ENCODE measurements at places on chromosomes 4 and X.

- DNase-seq: peak; percentile 2
Measured at GRCh38 chrX:129823115-129823514, 20.6 kb downstream of the ZDHHC9 start.

DNA sequence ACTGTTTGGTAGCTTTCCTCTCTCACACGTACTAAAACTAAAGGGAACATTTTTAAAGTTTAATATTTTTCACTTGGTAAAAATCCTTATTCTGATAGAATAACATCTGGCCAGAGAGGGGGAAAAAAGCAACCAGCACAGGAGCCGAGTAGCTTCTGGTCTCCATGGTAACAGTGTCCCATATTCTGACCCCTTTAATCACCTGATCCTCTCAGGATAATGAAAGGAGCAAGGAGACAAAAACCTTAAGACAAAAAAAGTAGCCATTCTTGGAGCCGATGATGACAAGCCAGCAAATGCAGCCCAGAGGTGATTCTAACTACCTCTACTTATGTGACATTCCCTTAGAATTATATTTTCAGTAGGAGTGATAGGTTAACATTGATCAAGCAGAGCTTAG, 126.6 kb downstream of the SLC39A8 start:
- DNase-seq: no peak

- no peak for DNase-seq
Measured at GRCh38 chr4:74534936-74535335, 90.0 kb downstream of the AREG start.

GRCh38 chr4:133102043-133102442, 47.1 kb upstream of the PCDH10 start:
- DNase-seq: no peak

DNA sequence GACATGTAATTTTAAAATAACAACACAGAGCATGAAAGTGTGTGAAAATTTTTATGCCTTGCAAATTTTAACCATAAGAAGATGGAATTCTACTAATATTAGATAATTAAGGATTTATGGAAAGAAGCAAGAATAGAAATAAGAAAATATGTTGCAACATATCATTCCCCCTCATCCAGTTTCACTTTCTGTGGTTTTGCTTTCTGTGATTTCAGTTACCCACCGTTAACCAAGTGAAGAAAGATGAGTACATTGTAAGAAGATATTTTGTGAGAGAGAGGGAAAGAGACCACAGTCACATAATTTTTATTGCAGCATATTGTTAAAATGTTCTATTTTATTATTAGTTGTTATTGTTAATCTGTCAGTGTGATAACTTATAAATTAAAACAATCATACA, 77.9 kb downstream of the ADAM29 start:
- DNase-seq: no peak

GRCh38 chr4:108192056-108192455, 23.3 kb upstream of the LEF1 start:
- peak; percentile 85 for DNase-seq

- DNase-seq: no peak
Measured at GRCh38 chr4:156792462-156793085, 179.0 kb downstream of the PDGFC start.

DNA sequence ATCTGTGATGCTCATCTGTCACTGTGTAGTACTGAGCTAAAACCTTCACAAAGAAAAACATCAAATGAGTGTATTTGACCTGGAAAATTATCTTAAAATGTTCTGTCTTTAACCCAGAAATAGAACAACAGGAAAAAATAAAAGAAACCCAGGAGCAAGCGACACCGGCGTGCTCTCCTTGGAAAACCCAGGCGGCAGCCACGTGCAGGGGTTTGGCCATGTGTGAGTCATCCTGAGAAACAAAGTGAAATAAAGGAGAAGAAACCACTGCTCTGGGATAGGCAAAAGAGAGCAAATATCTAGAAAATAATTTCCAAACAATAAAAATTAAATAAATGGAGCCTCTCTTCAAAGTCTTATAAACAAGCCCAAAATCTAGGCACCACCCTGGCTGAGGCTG, 20.0 kb upstream of the TMEM128 start:
- DNase-seq: no peak

GRCh38 chrX:1564750-1565683, 26.4 kb upstream of the AKAP17A start:
- DNase-seq: no peak

DNA sequence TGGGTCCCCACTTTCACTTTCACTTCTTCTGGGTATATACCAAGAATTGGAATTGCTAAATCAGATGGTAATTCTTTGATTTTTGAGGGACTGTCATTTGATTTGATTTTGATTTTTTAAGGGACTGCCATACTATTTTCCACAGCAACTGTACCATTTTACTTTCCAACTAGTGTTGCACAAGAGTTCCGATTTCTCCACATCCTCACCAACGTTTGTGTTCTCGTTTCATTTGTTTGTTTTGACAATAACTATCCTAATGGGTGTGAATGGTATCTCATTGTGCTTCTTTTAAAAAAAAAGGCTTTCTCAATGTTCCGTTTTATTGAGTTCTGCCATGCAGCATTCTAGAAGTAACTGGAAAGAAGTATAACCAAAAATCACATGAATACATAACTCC, 62.6 kb downstream of the C4orf46 start:
- DNase-seq: no peak

- DNase-seq: no peak
Measured at GRCh38 chr4:951594-952468, 19.6 kb downstream of the TMEM175 start.

- no peak for DNase-seq
Measured at GRCh38 chrX:96204928-96205327, 479.7 kb upstream of the DIAPH2 start.

- DNase-seq: no peak
Measured at GRCh38 chr4:47929682-47930201, 15.4 kb upstream of the NFXL1 start.

- no peak for DNase-seq
Measured at GRCh38 chr4:76563454-76564122, 128.6 kb downstream of the SHROOM3 start.

DNA sequence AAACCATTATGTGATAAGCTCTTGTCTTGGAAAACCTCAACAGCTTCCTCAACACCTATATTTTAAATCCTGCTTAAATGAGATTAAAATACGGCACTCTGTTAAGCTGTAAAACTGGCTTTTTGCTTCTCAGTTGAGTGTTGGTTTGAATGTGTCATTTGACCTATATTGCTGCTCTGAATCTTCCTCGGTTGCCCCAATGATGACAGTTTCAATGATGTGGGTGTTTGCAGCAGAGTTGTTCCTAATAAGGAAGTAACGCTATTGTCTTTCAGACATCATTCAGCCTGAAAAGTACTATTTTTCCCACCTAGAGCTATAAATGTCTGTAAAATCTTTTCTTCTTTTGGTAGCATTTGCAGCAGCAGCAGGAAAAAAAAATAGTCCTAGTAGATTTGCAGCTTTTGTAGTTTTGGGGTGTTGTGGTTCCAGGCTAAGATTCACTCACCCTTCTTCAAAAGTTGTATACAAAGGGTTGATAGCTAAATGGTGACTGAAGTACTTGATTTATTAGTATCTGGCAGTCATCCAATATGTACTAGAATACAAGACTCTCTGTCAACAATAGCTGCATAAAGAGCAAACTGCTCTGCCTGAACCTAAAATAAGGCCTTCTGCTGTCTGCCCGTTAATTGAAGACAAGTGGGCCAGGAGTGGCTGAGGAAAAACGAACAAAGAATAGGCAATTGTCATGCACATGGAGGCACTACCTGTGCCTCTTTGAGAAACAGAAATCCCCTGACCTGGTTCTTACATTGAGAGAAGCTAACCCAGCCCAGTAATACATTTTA, 333.1 kb downstream of the IL1RAPL1 start:
- peak; percentile 91 for DNase-seq

GRCh38 chrX:72009731-72010130, 99.1 kb downstream of the NHSL2 start:
- no peak for DNase-seq

DNA sequence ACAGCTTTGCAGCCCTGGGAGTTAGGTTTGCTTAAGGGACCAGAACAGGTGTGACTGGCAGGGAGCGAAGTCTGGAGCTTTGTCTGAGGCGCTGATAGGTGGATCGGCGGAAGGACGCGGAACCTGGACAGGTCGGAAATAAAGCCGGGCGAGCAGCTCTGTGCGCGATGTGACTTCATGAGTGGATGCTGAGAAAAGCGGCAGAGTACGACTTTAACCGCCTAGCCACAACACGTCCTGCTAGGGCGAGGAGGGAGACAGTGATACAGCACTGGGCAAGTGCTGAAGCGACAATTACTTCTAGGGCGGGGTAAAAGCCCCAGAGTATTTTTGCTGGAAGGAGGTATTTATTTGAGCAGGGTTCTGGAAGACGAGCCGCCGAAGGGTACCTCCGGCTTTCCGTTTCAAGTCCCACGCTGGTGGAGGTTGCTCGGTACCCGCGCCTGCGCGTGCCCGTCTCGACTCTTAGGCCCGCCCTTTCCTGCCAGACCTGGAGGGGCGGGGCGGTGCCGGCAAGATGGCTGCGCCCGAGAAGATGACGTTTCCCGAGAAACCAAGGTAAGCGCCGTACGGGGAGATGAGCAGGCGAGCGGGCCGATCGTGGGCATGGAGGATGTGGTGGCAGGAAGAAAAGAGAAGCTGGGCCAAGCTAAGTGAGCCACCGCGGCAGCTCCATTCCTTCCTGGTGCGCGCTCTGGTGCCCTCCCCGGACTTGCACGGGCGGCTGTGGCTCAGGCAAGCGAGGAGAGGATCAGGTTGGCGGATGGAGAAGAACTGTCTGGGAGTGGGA, at the start of gene ZRSR2:
Gene ZRSR2, plus strand, starts transcription at position 506 of the 790 bp plus-strand sequence. Its CDS starts 12 bp downstream, at position 518.
- DNase-seq: peak; percentile 90

GRCh38 chr4:109395694-109396093, 37.9 kb upstream of the SEC24B start:
- DNase-seq: no peak

- DNase-seq: no peak
Measured at GRCh38 chrX:17185431-17185830, 189.6 kb upstream of the NHS start.

DNA sequence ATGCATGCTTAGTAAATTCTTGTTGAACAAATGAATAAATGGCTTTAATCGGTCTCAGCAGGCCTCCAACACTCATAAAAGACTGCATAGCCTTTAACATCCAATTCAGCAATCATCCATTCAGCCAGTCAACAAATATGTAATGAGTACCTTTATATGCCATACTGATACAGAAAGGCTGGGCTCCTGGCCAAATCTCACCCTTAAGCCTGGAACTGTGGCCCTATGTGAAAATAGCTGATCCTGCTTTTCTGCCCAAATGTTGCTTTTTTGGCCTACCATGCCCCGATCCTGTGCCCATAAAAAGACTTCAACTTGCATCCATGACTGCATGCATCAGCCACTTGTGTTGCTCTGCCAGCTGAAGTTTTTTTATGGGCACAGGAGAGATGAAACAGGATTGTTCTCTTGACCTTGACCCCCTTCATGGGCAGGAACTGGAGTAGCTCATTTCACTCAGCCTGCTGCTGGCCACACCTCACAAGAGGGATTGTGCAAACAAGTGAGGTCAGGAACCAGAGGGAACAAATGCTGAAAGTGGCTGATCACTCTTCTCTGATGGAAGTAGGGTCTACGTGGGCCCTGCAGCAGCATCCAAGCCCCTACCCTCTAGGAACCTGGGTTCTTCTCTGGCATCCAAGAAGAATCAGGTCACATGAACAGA, 75.6 kb downstream of the NPY1R start:
- DNase-seq: no peak

DNA sequence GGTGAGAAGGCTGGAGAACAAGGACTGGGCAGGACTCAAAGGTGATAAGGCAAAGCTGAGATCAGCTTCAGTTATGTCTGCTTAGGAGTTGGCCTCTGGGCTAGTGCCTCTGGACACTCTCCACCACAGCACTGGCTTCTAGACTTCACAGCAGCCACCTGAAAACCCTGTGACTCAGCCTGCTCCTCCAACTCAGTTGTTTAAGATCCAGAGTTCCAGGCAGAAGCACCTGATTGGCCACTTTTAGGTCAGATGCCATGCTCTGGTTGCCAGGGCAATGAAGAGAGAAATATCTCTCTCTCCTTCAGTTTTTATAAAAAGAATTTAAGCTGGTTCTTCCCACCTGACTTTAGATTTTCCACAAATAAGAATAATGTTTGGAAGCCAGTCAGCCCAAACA, 47.9 kb upstream of the BLTP1 start:
- no peak for DNase-seq

GRCh38 chr4:55661398-55662056, 25.4 kb upstream of the NMU start:
- peak; percentile 29 for DNase-seq

DNA sequence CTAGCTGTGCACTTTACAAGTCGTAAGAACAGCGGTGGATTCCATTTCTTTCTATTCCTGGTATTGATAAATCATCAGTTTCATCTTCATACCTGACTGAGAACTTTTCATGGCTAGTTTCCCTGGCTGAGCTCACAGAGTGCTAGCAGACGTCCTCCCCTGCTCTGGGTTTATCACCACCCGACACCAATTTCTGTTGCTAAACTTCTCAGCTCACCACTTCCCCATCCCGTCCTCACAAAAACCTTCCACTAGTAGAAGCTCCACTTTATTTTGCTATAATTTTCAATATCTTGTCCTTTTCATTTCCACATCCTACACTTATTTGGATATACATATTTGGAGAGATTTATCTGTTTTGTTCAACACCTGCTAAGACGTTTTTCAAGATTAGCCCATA, 869.4 kb upstream of the FRG1 start:
- DNase-seq: no peak

GRCh38 chrX:39299615-39300014, 498.4 kb downstream of the MID1IP1 start:
- no peak for DNase-seq

- DNase-seq: no peak
Measured at GRCh38 chr4:85166318-85166717, 199.8 kb upstream of the WDFY3 start.

- no peak for DNase-seq
Measured at GRCh38 chr4:7878323-7878722, 61.3 kb downstream of the AFAP1 start.

GRCh38 chr4:108702960-108703359, 52.6 kb downstream of the OSTC start:
- no peak for DNase-seq

DNA sequence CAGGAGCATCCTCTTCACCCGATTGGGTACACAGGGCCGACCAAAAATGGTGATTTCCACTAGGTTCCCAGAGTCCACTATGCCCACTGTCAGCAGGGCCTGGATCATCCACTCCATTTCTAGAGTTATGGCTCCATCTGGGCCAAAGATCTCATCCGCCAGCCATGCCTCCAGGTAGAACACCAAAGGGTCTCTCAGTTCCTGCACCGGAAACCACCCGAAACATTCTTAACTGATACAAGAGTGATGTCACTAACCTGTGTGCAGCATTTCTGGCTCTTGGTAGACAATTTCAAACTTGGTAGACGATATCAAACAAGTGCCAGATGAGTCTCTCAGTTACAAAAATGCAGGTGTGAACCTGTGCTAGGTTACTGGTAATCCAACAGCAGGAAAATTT, 306.1 kb downstream of the BCOR start:
- no peak for DNase-seq

- peak; percentile 11 for DNase-seq
Measured at GRCh38 chr4:138938366-138938690, 77.3 kb upstream of the NOCT start.

DNA sequence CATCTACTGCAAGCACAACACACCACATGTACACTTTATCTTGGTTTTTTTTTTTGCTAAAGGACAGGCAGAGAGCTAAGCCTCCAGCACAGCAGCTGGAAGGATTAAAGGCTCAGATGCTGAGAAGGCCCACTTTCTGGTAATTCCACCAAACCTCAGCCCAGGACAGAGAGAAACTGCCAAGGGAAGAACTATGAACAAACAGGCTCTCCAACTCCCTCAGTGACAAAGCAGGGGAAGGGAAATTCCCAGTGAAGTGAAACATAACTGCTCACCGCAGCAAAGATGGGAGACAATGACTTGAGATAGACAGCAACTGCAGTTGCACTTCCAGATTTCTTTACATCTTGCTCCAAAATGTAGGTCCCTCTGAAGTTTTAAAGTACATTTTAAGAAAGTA, 4.8 kb downstream of the PROM1 start:
- DNase-seq: no peak

Measured in NCI-H345 (cell line).